Activated CD8-positive, alpha-beta memory T cell treated with anti-CD3 and anti-CD28 coated beads for 36 hours (primary cell): ENCODE measurements at places on chromosomes 2 and 18. TPM values are rescaled to one million over a fixed set of nuclear protein-coding genes. Genes with fewer than 3 reads are reported as not detected.

The FAM110C gene
- total RNA-seq, result 0.15 TPM

The PLGLB2 gene
- not detected for total RNA-seq

The SH2D6 gene
- total RNA-seq, result 0.36 TPM

The FBXO41 gene
- 39.4 TPM for total RNA-seq

The SLC35F6 gene
- 8.3 TPM for total RNA-seq

The GALR1 gene
- total RNA-seq, result not detected

The KLF11 gene
- total RNA-seq, result 6.5 TPM
